Activated CD4-positive, alpha-beta T cell treated with anti-CD3 and anti-CD28 coated beads for 24 hours (primary cell): ENCODE measurements at places on chromosomes 7 and 10.

- no peak for DNase-seq
Measured at GRCh38 chr10:104488439-104488832, 134.8 kb downstream of the CFAP58 start.

DNA sequence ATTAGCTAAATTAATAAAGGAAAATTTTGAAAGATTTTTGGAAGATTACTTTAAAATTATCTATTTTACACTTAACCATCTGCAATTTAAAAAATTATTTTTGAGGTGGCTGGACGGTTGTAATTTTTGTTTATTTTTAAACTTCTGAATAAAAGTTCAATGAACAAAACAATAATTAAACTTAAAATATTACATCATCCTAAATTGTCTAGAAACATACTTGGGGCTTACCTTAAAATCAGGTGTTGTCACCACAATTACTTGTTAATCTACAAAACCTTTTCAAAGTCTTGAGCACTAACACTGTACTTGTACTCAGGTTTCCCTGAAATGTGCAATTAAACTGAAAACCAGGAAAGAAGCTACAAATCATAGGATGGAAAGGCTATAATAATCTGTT is 328.3 kb downstream of the NXPH1 start:
- DNase-seq = no peak

- no peak for DNase-seq
Measured at GRCh38 chr10:122139627-122140170, 131.4 kb upstream of the BTBD16 start.

- DNase-seq = no peak
Measured at GRCh38 chr10:50407076-50407801, 155.9 kb upstream of the ASAH2 start.

DNA sequence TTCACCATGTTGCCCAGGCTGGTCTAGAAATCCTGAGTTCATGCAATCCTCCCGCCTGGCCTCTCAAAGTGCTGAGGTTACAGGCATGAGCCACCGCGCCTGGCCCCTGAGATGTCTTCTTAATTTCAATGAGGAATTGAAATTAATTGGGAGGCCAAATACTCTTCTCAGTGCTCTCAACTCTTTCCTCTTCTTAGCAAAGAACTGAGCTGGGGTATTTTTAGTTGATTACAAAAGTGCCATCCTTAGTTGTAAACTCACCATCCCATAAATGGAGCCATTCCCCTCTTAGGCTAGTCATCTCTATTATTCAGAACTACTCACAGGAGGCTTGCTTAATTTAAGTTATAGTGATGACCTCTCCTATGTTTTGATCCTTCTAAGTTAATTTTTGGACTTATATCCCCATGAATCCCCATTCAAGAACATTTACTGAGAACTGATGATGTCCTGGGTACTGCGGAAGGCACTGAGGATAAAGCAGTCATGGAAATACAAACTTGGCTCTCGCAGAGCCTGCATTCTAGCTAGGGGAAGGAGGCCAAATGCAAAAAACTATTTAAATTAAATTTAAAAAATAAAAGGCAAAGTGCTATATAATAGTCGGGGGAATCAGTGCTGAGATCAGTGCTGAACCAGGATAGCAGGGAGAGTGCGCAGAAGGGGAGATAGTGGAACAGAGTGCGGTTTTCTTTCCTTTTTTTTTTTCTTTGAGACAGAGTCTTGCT is 145.3 kb downstream of the SFMBT2 start:
- DNase-seq = no peak

DNA sequence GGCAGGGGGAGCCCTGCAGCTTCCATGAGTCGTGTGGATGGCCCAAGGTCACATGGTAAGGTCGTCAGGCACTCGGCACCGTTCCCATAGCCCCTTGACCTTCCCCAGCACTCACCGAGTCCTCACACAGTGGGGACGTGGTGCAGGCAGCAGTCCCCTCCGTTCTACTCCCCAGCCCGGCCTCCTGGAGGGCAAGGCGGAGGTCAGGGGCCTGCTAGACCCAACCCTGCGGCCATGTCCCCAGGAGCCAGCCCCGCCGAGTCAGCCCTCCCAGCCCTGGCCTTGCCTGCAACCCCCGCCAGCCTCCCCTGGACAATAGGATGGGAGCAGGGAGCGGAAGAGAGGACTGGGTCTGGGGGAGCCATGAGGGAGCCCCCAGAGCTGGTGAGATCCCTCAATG is 65.2 kb downstream of the ELFN1 start:
- no peak for DNase-seq

DNA sequence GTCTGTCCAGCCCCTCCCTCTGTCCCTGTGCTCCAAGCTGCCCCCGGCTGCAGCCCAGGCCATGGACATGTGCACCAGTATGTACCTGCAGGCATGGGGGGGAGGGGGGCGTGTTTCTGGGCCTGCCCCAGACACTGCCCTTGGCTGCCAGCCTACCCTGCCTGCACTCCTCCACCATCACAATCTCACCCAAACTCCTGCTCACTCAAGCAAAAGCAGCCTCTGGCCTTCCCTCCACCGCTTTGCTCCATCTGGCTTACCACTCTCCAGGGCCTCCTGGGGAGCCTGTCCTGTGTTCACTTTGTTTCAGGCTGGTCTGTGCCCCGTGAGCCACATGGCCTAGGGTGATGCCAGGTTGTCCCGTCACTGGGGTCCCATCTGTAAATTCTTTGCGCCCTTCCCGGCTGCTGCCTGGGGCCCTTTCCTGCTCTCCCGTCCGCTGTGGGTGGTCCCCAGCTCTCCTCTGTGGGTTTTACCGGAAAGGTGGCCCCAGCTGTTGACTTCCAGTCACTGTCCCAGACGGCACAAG is 33.3 kb upstream of the PPIF start:
- DNase-seq = no peak

DNA sequence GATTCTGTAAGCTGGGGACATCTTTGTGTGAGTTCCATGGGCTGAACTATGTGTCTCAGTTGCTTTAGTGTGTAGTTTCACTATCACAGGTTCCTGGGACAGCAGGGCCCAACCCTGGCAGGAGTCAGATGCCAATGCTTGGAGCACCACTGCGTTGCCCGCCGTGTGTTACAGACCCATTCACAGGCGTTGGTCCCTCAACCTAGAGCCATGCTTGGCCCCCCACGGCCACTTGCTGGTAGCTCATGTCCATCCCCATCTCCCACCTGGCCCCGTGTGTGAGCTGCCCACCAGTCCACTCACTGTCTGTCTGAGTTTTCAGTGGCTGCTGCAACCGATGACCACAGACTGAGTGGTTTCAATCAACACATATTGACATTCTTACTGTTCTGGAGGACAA is 546.9 kb downstream of the TCERG1L start:
- no peak for DNase-seq

DNA sequence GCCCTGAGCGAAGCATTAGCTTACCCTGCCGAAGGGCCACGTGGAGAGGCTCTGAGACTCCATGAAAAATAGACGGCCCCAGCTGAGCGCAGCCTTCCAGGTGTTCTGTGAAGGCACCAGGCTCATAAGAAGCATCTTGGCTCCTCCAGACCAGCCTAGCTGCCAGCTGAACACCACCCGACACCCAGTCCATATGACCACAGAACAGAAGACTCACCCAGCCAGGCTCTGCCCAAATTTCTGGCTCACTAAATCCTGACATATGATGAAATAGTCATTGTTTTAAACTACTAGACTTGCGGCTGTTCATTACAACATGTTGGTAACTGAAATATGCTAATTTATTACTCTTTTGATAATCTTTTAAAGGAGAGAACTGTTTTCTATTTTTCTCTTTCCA is 99.5 kb upstream of the ABI1 start:
- no peak for DNase-seq

- no peak for DNase-seq
Measured at GRCh38 chr10:21265622-21266021, 259.9 kb downstream of the SKIDA1 start.

DNA sequence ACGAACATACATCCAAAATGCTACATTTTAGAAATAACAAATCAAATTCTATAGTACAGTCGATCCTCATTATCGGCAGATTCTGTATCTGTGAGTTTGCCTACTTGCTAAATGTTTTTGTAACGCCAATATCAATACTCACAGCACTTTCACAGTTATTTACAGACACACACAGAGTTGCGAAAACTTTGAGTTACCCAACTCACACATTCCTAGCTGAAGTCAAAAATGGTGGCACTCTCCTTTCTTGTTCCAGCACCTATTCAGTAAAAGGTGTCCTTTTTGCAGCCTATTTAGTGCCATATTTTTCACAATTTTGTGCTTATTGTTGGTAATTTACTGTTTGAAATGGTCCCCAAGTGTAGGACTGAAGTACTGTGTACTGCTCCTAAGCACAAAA is 161.7 kb downstream of the AKR1D1 start:
- DNase-seq = no peak

DNA sequence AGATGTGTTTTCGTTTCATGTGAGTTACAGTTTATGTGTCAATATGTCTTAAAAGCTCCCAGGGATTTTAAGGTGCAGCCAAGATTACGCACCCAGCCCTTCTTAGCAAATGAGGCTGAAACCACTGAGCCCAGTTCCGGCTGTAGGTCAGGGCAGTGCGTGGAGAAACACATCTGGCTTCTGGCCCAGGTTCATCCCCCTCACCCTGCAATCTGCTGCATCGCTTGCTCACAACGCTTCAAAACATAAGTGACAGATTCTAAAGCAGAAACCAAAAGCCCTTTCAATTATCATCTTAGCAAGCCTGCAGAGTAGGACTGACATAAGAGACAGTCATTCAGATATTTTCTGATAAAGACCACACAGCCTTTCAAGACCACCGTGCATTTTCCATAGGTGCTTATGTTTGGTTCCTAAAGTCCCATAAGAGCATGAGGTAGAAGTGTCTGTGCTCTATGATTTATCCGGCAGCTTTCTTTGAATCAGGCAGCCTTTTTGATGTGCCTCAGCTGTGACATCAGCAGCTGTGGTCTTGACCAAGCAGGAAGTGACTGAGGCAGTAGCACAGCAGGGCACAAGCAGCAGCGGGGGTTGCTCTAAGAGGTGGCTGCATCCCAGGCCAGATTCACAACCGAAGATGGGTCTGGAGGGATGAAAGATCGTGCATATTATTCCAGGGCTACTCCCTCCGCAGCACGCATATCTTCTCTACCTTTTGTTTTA is 72.1 kb upstream of the LYZL2 start:
- peak; percentile 62 for DNase-seq

- no peak for DNase-seq
Measured at GRCh38 chr10:9331583-9332008, 1277.1 kb downstream of the GATA3 start.

GRCh38 chr10:112389271-112389822 is 15.4 kb downstream of the ACSL5 start:
- no peak for DNase-seq

DNA sequence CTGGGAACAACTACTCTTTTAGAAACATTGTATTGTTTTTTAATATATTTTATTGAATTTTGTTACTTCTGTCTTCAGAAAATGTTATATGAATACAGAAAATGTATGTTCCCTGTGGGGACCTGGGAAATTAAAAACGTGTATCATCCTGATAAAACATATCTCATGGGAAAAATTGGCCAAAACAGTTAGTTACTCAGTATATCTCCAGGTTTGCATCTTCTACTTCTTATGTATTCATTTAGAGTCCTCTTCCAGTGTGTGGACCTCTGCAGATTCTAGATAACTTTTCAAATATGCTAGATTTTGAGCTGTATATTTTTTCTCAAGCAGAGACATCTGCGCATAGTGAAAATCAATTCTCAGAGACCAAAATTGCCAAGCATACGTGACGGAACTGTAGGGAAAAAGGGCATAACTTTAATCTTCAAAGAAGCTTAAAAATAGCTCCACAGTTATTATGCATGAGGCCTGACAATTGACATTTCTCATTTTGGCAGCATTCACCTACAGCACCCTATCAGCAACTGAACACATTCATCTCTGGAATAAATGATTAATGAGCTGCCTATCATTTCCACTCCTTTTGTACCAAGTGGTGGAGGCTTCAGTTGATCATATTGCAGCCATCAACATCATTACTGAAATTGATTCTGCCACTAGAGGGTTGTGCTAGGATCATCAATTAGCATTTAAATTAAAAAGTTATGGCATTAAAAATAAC is 26.4 kb upstream of the UMAD1 start:
- no peak for DNase-seq

GRCh38 chr10:6220418-6221191 is 17.9 kb downstream of the PFKFB3 start:
- DNase-seq = no peak

DNA sequence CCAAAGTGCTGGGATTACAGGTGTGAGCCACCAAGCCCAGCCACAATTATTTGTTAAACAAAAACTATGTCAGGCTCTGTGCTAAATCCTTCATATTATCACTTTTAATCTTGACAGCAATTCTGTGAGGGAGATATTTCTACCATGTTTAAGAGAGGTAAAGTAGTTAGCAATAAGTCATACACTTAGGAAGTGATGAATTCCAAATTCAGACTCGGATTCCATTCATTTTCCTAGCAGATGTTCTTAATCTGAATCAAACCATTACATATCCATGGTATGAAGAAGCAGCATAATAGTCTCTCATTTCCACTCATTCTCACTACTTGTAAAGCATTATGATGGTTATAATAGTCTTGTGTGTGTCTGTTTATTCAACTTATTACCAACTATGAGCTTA is 2.9 kb upstream of the CD36 start:
- no peak for DNase-seq

DNA sequence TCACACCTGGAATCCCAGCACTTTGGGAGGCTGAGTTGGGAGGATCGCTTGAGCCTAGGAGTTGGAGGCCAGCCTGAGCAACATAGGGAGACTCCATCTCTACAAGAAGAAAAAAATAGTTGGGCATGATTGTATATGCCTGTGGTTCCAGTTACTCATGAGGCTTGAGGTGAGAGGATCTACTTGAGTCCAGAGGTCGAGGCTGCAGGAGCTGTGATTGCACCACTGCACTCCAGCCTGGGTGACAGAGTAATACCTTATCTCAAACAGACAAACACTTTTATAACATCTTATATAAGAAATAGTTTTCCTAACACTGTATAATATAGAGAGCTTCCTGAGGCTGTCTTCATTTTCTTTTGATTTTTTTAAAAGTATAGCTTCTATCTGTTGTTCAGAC is 448.4 kb upstream of the COBL start:
- no peak for DNase-seq

DNA sequence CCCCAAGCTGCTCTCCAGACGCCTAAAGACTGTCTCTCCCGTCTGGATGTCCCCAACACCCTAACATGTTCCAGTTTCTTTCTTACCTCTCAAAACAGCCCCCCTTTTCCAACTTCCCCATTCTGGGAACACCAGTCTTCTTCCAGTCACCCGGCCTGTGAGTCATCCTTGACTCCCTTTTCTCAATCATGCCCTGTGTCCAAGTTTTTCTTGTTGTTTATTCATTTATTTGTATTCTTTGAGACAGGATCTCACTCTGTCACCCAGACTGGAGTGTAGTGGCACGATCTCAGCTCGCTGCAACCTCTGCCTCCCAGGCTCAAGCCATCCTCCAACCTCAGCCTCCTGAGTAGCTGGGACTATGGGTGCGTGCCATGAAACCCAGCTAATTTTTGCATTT is 15.6 kb downstream of the SNX10 start:
- DNase-seq = no peak

DNA sequence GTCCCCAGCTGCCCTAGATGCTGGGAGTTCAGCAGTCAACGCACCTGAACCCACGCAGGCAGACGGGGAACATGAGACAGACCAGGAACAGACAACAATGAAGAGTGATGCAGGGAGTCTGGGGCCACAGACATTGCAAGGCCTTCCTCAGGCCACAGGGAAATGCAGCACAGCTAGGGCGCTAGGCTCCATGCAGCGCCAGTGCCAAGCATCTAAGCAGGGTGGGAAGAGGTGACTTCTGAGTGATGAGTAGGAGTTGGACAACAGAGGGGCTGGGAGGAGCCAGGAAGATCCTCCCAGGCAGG is 7.7 kb upstream of the RET start:
- DNase-seq = no peak

- no peak for DNase-seq
Measured at GRCh38 chr7:34133356-34133982, 228.1 kb downstream of the BMPER start.

- no peak for DNase-seq
Measured at GRCh38 chr10:91953600-91954160, 30.1 kb downstream of the BTAF1 start.
